Breast epithelium (tissue), 4 donors: ENCODE measurements at places on chromosomes 4 and X.

- no peak for DNase-seq
These were observed 51.8 kb downstream of the TMEM131L start for GRCh38 chr4:153518001-153518400.

DNA sequence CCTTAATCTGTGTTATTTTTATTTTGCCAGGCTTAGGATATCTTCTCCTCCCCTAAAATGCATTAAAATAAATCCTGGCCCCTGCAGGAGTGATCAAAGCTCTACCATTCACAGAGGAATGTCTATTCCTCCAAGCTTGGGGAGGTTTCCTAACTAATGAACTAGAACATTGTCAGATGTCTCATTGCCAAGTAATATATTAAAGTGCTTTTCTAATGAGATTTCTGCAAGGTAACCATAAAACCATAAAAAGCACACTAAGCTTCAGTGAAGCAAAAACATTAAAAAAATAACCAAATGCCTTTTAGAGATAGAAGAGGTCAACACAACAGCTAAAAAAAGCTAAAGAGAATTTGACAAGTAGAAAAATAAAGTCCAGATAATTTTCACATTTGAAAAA is 34.8 kb downstream of the IGFBP7 start:
- no peak for DNase-seq

- DNase-seq, result no peak
These were observed 15.7 kb downstream of the SH2D1A start for GRCh38 chrX:124362072-124362471.

GRCh38 chr4:153547520-153547919 is 81.4 kb downstream of the TMEM131L start:
- no peak for DNase-seq
